Fibroblast of pulmonary artery (primary cell): ENCODE measurements at places on chromosomes 5 and 9.

DNA sequence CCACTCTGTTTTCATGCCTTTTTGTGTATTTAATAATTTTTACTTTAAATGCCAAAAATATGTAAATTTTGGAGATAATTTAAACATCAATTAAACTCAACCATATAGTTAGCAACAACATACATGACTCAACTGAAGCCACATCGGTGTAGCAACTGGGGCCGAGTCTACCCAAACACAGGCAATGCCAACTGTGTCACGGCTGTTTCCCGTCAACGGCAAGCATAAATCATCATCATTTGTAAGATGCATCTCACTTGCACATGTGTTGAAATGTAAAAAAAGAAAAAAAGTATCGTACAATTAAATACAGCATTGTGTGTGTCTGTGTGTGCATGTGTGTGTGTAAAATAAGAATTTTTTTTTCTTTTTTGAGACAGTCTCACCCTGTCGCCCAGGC, 160.1 kb upstream of the TAS2R1 start:
- DNase-seq: no peak

GRCh38 chr5:130198927-130199326, 294.7 kb downstream of the CHSY3 start:
- peak; percentile 63 for DNase-seq

DNA sequence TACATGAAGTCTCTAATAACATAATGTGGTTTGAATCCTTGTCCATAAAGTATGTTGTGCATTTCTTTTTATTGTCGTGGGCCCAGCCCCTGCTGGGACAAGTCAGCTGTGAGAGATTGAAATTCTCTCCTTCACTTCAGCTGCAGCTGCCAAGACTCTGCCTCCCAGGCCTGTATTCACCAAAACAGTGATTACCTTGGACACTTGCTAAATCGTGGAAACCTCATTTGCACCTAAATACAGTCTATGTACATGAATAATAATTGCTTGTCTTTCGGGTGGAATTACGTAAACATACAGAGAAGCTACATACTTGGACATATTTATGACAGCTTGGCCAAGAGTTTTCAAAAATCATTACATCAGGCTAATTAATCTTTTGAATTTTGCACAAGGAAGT, 898.5 kb upstream of the SEMA6A start:
- no peak for DNase-seq

DNA sequence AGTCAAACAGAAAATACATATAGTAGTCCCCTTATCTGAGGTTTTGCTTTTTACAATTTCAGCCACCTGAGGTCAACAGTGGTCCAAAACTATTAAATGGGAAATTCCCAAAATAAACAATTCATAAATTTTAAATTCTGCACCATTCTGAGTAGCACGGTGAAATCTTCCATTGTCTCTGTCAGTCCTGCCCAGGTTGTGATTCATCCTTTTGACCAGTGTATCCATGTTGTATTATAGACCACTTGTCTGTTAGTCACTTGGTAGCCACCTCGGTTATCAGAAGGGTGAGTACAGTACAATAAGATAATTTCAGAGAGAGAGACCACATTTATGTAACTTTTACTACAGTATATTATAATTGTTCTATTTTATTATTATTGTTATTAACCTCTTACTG, 2.8 kb downstream of the CCDC152 start:
- peak; percentile 38 for DNase-seq

DNA sequence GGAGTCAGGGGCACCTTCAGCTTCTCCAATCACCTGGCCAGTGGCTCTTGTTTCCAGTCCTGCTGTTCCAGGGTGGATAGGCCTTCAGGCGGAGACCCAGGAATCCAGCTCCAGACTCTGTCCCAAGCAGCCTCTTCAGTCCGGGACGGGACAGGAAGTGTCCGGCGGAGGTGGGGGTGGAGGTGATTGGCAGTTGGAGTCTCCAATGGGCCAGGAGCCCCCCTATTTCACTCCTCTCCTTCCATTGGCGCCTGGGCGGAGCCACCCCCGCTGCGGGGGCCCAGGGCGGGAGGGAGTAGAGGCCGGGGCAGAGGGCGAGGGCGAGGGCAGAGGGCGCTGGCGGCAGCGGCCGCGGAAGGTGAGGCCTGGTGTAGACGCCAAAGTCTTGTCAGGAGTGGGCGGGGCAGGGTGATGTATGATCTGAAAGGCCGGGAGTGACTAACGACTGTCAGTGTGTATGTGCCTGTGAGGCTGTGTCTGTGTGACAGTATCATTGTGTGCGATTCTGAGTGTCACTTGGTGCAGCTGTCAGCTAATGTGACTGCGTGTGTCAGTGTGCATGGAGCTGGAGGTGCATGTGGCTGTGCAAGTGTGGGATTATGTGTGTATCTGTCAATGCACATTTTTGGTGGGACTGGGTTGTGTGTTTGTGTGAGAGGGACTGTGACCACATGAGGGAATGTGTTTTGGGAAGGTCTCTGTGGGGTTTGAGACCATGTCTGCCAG, at the start of gene IL11RA:
Gene IL11RA (plus strand): TSS at position 310 of the 726 bp plus-strand sequence. CDS start 3,033 bp downstream, outside the sequence.
- DNase-seq: peak; percentile 82

DNA sequence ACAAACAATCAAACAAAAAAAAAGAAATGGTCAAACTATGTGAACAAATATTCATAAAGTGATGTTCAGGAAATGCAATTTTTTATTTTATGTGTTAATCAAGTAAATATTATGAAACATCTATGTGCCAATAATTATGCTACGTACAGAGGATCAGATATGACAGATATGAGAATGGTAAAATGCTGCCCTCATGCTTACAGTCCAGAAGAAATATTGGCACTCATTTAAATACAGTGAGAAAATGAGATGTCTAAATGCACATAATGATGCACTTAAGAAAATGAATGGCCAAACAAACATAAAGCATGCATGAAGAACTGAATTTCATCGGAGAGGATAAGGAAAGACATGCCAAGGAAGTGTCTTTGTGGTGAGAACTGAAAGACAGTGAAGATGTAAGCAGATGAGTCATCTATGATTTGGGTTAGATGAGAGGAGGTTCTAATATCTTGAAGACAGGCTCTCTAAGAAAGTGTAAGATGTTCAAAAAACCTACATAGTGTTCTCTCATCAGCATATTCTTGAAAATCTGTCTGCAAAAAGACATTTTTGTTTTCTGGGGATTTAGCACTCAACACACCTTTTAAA, 1231.1 kb upstream of the ACO1 start:
- DNase-seq: no peak
